Calu3 (cell line): ENCODE measurements at places on chromosomes 2 and 18. TPM values are rescaled to one million over a fixed set of nuclear protein-coding genes. Genes with fewer than 3 reads are reported as not detected.

GRCh38 chr2:9093324-9093723 is 89.8 kb upstream of the MBOAT2 start:
- DNase-seq: no peak

- no peak for DNase-seq
Observed at GRCh38 chr18:2881088-2881839, 34.5 kb downstream of the EMILIN2 start.

DNA sequence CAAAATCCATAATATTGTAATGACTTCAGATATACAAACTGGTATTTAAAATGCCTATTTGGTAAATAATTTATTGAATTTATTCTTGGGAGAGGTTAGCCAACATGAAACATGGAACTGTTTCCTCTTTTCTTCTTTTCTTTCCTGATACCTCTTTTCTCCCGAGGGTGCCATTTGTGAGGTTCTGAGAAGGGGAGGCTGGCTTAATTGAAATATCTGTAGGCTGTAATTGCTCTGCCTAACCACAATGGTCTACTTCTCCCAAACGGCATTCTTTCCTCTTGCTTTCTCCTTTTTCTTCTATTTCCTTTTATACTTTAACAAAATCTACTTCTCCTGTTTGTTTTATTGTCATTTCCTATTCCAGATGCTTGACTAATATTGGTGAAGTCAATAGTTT is 114.9 kb downstream of the TCF4 start:
- no peak for DNase-seq

GRCh38 chr2:237604960-237605359 is 14.4 kb upstream of the RAB17 start:
- peak; percentile 16 for DNase-seq

DNA sequence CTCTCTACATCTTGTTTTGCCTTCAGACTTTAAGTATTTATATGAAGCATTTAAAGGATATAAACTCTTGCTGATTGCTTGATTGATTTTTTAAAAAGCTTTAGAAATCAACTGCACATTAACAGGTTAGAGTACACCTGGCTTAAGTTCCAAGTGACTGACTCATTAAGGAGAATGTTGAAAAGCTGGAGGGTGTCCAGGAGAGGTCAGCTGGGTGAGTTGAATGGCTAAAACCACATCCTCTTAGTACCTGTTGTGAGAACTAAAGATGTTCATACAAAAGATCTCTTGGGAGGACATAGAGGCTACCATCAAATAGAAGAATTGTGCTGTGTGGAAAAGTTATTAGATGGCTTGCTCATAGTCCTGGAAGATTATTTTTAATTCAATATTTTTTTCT is 206.8 kb downstream of the TXNL1 start:
- DNase-seq: peak; percentile 84

DNA sequence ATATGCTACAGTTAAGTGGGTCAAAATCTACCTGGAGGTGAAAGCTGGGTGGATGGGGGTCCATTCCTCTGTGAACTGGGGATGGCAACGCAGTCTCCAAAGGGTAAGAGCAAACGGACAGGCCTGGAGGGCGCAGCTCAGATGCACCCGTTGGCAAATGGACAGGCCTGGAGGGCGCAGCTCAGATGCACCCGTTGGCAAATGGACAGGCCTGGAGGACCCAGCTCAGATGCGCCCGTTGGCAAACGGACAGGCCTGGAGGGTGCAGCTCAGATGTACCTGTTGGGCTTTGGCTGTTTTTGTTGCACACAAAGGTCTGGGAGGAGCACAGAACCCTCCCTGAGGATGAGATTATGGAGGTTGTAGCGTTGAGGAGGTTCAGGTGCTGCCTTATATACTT is 33.7 kb downstream of the RBFA start:
- no peak for DNase-seq

C2orf66 gene
- 0.35 and 0.37 TPM in 2 replicates for total RNA-seq

PARD3B gene
- total RNA-seq: 10.1 and 12.1 TPM in 2 replicates

TMEM198 gene
- total RNA-seq: 5.2 and 5.9 TPM in 2 replicates

DNA sequence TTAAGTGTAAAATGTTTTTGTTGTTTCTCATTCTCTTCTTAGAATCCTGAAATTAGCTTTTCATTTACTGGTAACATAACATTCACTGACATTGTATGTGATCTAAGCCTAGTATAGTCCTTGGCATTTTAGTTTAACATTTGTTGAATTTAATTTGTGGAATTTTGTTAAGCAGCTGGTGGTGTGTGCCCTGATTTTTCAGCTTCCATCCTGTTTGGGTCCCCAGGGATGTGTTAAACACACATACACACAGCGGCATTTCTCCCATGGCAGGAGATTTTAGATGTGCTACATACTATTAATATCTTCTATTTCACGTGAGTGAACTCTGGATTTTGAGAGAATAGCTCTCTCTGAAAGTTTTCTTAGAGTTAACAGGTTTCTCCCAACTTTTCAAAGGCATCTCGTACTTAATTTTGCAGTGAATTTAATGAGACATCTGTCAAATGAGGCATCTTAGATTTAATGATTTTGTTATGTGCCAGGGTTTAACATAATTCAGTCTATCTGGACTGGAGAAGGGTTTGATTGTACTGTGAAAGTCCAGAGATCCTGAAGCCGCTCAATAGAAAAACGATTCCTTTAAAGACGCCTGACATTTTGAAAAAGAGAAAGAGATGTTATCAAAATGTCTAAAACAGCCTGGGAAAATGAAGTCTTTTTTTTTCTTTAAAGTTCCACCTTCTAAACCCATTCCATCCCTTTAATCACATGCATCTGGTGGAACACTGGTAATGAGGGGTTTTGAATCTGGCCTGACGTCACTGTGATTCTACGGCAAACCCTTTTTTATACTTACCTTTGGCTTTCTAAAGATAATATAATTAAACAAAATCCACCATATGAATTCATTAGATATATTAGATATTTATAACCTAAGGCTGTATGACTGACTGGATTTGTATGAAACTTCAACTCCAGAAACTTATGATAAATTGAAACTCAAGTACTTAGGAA is 6.8 kb downstream of the PHLPP1 start:
- DNase-seq: no peak

KATNAL2 gene
- total RNA-seq: 5.7 and 7.6 TPM in 2 replicates

GNAL gene
- total RNA-seq: 0.61 and 1.2 TPM in 2 replicates

- DNase-seq: no peak
Observed at GRCh38 chr18:40855661-40856060, 1099.4 kb upstream of the PIK3C3 start.

DNA sequence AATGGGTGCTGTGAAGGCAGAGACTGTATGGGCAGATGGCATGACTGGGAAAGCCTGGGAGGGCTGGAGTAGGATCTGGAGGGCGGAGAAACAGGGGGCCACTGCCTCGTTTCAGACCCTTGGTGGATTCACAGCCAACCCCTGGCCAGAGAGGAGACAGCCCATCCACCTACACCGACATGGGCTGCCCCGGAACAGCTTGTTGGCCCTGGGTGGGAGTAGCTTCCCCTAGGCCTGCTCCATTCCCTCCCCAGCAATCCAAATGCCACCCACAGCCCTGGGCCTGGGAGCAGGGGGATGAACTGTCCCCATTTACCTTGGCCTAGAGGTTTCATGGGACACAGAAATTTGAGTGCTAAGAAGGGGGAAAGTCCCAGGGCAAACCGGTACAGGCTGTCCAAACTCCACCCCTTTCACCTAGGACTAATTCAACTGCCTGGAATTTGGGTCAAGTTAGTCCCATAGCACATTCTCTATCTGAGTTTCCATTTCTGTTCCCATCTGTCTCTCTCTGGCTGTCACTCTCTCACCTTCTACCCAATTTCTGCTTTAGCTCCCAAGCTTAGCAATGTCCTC is 37.0 kb downstream of the LBH start:
- no peak for DNase-seq

DNA sequence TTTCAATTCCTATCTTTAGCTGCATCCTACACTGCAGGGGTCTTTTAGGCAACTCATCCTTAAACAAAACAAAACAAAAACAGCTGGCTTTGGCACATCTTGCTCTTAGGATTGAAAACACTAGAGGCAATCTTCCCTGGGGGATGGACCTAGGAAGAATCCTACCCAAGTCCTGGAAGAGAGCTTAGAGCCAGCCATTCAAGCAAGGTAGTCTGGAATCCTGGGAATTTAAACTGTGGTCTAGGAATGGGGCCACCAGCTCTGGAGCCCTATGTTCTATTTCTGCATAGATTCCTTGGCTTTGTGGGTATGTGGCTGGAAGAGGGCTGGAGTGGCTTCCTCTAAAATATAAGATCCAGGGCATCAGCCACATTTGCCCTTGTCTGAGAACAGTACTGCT is 27.7 kb downstream of the MYL1 start:
- no peak for DNase-seq

DNA sequence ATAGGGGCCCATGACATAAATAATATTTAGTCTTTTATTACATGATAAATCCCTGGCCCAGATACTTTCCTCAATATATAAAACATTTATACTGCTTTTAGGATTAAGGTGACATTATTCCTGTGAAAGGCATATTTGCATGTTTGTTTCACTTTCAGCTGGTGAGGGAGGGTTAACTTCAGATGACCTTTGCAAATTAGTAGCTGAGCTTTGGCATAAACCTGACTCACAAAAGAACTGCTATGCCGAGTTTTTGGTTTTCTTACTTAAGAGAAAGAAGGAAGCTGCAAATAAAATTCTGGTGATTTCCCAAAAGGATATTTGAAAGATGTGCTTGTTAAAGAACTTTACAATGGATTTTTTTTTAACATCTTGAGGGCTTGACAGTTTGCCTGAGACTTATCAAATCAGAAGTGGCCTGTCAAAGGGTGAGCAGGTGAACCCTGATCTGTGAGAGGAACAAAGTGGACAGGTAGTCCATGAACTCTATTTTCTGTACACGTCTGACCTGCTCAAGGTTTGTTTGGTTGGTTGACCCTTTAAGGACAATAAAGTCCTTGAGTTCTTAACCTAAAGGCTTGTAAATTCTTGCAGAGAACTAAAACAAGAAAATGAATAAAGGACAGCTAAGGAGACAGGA is 93.5 kb downstream of the FAM124B start:
- no peak for DNase-seq

GRCh38 chr2:130951018-130951417 is 114.3 kb downstream of the ARHGEF4 start:
- DNase-seq: no peak

GRCh38 chr2:109393662-109393972 is 220.1 kb downstream of the SEPTIN10 start:
- DNase-seq: no peak

ANKRD36C gene
- total RNA-seq: 29.0 and 41.9 TPM in 2 replicates

GREB1L gene
- total RNA-seq: 3.8 and 4.5 TPM in 2 replicates

GRCh38 chr18:55607773-55608172 is 19.8 kb upstream of the TCF4 start:
- DNase-seq: no peak

DNA sequence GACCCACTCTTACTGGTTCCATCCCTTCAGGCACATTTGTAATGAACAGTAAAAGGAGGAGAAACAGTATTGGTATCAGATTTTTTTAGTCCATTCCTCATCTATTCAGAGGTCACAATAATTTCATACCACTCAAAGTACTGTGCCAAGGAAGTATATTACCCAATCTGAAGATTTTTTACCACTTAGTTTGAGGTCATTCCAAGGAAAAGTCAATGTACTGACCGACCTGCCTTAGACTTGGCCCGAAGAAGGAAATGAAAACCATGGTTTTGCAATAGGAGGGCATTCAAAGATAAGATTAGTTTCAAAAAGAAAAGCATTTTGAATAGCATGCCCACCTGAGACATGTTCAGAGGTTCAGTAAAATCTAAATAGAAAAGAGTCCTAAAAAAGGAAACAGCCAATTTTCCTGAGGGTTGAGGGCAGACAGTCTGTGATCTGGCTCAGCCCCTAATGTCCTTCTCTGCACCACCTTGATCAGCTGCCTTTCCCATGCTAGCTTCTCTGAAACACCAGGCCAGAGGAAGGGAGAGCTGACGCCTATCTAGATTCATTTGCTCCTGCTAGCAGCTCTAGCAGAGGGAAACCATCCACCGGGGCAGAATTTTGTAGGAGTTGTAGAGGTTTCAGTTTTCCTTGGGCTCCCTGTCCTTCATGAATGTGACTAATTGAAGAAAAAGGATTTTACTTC is 107.3 kb upstream of the FZD5 start:
- DNase-seq: no peak

DNA sequence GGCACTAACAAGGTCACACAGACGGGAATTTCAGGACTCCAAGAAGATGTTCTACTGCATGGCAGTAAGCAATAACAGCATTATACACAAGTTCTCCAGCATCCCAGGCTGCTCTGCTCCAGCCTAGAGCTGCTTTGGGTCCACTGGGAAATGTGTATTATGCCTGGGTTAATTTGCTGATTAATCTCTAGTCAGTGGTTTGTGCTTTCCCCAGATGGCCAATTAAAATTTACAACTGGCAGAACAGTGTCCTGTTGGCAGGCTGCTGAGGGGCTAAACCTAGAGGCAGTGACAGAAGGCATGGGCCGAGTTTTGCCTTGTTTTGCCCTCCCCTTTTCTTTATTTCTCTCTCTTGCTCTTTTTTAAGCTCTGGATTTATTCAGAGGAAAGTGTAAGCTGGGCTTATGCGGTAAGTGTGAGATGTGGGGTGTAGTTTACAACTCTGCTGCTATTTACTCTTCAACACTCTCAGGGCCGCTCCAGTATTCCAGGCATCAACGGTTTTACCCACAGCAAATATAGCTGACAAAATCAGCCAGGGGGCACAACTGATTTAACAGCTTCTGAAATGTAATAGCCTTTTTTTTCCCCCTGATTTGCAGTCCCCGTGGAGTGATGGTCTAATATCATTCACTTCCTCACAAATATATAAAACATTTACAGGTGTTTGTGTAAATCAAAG is 348.0 kb downstream of the GPD2 start:
- no peak for DNase-seq

DNA sequence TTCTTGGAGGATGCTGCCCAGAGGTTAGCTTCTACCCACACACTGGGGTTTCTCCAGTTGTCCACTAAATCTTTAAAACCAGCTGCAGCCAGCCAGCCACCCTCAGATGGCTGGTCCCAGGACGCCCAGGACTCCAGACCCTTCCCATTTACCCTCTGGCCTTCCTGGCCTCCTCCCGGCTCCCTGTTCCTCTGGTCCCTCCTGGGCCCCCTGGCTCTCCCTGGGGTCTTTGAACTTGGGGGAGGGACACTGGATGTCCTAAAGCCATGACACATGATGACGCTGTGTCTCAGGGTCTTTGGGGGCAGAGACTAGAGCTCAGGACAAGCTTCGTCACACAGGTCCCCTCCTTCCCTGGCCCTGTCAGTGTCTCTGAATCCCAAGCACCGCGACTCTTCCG is 201.1 kb upstream of the HDAC4 start:
- no peak for DNase-seq

- DNase-seq: no peak
Observed at GRCh38 chr2:42510608-42511243, 16.9 kb upstream of the KCNG3 start.
